ENCODE measurements at places on chromosomes 5 and 9.

DNA sequence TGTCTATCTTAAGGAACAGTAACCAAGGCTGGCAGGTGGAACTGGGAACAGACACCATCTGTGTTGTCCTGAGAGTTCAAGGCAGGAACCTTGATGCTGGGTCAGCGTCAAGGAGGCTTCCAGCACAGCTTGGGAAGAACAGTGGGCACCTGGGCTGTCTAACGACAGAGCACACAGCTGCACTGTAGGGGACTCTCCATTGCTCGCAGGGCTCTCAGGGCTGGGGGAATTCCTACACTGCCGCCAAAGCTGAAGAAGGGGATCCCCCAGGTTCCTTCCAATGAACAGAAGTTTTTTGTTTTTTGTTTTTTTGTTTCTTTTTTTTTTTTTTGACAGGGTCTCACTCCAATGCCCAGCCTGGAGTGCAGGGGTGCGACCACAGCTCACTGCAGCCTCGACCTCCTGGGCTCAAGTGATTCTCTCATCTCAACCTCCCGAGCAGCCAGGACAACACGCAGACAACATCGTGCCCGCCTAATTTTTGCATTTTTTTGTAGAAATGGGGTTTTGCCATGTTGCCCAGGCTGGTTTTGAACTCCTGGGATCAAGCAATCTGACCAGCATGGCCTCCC lies 81.9 kb downstream of the PTPN3 start:
- DNase-seq, result no peak

DNA sequence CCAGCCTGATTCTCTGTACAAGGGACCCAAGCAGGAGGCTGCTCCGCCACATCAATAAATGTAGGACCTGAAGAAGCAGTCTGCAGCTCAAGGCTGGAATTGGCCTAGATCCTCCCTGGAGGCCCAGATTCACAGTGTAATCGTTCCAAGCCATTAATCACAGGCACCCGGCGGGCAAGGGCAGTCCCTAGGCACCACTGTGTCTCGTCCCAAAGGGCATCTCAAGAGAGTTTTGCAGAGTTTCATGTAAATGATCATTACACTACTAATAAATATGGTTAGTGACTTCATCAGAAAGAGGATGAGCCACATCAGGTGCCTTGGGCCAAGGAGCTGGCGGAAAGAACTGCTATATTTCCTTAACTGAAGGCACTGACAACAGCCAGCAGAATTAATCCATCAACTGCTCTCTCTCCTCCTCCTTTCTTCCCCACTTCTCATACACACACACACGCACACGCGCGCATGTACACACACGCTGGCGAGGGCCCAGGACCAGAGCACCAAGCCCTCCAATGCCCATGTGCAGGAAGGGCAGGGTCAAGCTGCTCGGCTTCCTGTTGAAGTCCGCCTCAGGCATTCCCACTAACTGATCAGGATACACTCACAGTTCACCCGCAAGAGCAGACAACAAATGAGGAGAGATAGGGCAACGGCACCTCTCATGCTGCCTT lies 33.9 kb downstream of the GNAQ start:
- DNase-seq, result no peak

DNA sequence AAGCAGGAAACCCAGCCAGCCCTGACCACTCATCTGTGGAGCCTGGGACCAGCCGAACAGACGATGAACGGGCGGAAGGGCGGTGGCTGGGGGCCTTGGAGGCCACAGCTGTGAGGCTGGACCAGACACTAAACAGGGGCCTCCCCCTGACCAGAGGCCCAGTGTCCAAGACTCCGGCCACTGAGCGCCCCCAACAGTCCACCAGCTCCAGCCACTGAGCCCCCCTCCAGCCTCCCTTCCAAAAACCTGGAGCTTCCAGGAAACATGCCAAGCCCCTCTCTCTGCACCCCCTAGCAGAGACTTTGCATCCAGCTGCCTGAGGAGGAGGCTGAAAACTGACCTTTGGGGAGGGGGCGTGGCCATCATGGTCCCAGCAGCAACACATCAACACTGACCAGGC lies 23.2 kb downstream of the CNTFR start:
- no peak for DNase-seq

- no peak for DNase-seq
Observed at GRCh38 chr5:116378007-116378776, 196.4 kb downstream of the SEMA6A start.

- no peak for DNase-seq
Observed at GRCh38 chr5:20605732-20606525, 617.9 kb upstream of the CDH18 start.

GRCh38 chr5:128434993-128435392 lies 103.1 kb downstream of the FBN2 start:
- DNase-seq, result no peak

DNA sequence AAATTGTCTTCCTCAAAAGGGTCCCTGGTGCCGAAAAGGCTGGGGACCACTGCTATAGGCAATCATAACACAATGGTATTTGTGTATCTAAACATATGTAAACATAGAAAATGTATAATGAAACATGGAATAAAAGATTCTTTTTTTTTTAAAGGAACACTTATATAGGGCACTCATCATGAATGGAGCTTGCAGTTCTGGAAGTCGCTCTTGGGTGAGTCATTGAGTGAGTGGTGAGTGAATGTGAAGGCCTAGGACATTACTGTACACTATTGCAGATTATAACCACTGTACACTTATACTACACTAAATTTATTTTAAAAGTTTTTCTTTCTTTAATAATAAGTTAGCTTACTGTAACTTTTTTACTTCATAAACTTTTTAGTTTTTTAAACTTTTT lies 176.4 kb downstream of the ARRDC3 start:
- DNase-seq, result no peak

- DNase-seq, result no peak
Observed at GRCh38 chr5:135263022-135263668, 135.9 kb downstream of the MACROH2A1 start.

GRCh38 chr9:14096258-14096922 lies 217.6 kb downstream of the NFIB start:
- no peak for DNase-seq

DNA sequence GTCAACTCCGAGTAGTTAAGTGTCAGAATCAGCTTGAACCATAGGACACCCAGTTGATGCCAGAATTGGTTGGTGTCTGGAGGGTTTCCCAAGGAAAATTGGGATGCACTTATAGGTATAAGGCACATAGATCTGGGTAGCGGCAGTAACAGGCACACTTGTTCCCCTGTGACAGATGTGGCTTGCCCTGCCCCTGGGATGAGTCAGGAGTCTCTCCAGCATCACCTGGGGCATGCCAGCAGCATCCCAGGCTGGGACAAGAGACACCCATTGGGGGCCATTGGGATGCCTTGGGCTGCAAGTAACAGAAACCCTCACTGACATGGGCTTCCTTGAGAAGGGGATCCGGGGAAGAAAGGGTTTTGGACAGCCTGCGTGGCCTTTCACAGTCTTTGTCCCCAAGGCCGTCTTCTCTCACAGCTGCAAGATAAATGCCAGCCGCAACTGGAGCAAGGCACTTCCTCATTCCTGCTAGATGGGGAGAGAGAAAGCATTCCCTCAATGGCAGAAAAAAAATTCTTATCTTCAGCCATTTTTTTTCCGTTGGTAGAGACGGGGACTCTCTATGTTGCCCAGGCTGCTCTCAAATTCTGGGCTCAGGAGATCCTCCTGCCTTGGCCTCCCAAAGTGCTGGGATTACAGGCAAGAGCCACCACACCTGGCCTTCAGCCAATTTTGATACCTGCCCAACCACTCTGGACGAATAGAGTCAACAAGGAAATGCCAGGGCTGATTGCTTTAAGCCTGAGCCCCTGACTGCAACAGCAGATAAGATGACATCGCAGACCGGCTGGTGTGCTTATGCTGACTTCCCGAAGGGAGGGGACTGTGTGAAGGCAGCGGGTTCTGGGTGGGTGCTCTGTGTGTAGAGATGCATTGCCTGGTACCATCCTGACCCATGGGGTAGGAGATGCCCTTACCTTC lies 13.3 kb upstream of the RNF130 start:
- DNase-seq, result no peak

- no peak for DNase-seq
Observed at GRCh38 chr9:74795803-74796202, 91.9 kb downstream of the TRPM6 start.

DNA sequence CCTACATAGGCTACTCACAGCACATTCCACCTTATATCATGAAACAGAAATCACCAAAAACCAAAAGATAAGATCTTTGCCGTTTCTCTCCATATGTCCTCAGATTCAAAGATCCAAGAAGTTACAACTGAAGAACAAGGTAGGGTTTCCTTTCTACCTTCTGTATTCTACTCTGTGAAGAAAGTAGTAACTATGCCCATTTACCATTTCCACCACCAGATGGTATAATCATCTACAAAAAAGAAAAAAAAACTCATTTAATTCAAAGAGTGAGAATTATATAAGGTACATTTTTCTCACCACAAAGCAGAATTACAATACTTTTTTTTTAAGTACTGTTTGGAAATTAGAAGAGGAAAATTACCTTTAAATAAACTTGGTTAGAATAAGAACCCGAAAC lies 172.6 kb upstream of the PTGER4 start:
- no peak for DNase-seq

DNA sequence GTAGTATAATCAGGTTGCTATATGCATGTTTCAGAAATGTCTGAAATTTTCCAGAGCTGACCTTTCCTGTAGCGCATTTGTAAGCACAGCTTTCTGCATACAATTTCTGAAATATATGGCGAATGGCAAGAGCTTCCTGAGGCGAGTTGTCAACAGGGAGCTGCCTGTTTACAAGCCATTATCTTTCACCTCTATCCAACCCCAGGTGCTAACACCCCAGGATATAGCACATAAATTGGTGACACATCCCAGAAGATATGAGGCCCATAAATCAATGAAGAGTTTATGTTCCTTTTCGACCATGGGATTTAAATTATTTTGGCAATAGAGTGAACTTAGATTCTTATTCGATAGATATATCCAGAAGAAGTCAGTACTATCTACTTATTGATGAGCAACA lies 379.8 kb downstream of the KDM4C start:
- no peak for DNase-seq
